ENCODE measurements at places on chromosomes 1 and 21.

DNA sequence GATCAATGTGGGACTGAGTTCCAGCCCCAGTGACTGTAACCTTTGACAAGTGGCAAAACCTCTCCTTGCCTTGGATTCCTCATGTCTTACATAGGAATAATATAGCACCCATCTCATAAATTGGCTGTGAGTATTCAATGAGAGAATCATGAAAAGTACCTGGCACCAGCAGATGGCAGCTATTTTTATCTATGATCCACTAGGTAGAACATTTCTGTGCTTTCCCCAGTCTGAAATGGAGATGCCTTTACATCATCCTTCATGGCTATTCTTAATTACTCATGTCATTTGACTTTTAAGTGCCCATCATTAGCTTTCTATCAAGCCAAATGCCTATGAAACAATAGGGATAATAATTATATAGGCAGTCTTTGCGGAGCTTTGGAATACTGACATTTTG lies 130.1 kb downstream of the TGFB2 start:
- DNase-seq, result no peak

- no peak for DNase-seq
Observed at GRCh38 chr1:43425045-43425444, 28.7 kb downstream of the HYI start.

DNA sequence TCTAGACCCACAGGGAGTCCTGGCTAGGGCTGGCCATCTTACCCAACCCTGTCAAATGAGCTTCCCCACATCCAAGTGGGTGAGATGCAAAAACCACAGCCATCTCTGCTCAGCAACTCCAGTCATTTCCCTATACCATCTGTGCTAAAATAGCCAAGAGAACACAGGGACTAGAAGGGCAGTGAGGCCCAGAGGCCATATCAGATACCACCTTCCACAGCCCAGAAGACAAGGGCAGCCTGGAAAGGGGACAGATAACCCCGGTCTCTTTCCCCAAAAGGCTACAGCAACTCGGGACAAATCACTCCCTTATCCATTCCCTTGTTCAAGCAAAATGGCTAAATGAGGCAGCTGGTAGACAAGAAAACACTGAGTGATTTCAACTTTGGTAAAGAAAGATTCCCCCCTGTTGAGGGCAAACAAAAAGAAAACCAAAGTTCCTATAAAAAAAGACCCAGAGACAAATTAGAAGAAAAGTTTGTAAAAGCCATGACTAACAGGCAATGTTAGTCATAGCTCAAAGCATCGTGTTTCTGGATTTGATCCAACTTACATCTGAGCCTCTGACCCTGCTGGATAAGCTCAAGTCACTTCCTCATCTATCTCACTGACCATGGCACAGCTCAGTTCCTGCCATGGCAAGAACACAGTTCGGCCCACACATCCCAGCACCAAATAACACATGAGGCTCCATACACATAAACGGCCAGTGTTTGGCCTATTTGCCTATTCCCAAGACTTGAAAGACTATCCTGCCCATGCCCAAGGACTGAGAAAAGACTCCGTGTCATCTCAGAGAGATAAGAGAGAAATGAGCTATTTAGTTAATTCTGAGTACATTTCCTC lies 3.1 kb downstream of the LAMB3 start:
- DNase-seq, result no peak

- DNase-seq, result no peak
Observed at GRCh38 chr1:61253059-61253735, 170.8 kb downstream of the NFIA start.

DNA sequence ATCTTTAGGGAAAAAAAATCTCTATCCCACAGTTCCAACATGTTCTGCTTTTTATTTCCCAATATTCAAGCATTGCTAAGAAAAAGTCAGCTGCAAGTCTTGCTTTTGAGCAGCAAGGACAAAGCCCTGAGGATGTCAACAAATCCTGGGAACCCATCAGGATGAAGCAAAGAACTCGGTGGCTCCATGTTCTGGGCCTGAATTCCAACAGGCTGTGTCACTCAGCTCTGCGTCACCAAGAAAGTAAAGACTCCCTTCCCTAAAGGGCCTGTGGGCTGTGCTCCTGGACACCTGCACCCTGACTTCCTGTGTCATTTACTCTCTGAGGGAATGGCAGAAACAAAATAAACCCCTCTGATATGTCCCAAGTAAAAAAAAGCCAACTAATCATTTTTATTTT lies 95.5 kb downstream of the TIAM1 start:
- no peak for DNase-seq

DNA sequence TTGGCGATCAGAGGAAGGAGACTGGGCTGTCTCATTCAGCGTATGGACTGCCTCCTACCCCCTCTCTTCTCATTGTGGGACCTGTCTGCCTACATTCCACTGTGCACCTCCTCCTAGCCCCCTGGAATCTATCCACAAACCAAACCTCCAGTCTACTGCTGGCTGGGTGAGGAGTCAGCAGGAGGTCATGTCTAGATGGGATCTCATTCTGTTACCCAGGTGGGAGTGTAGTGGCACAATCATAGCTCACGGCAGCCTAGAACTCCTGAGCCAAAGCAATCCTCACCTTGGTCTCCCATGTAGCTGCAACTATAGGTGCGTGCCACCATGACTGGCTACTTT lies 18.0 kb upstream of the TTC22 start:
- no peak for DNase-seq

GRCh38 chr1:21118167-21118566 lies 58.5 kb downstream of the EIF4G3 start:
- no peak for DNase-seq

DNA sequence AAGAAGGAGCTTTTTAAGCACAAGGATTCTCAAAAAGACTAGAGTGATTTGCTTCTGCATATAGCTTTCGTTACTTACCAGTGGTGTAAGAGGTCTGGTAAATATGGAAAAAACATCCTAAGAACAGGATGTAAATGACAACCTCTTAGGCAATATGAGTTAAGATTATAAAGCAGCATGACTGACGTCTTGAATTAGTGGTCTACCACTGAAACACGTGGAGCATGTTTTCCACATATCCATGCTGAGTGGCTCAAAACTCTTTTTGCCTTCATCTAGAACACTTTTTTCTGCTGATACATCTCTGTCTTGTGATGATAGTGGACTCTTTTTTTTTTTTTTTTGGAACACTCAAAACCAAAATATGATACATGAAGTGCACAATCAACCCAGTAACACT lies 44.6 kb downstream of the RCAN1 start:
- no peak for DNase-seq

GRCh38 chr1:185813401-185813979 lies 79.3 kb downstream of the HMCN1 start:
- DNase-seq, result no peak

- DNase-seq, result no peak
Observed at GRCh38 chr1:52164604-52165003, 22.7 kb downstream of the ZFYVE9 start.
